Stimulated activated CD4-positive, alpha-beta T cell treated with anti-CD3 and anti-CD28 coated beads, Interleukin-12 subunit alpha, Interleukin-12 subunit beta, amount 100 ng/mL, for 24 hours (primary cell): ENCODE measurements at places on chromosomes 1 and 21.

- no peak for DNase-seq
These were observed 16.1 kb downstream of the COL6A1 start for GRCh38 chr21:45997495-45998275.

DNA sequence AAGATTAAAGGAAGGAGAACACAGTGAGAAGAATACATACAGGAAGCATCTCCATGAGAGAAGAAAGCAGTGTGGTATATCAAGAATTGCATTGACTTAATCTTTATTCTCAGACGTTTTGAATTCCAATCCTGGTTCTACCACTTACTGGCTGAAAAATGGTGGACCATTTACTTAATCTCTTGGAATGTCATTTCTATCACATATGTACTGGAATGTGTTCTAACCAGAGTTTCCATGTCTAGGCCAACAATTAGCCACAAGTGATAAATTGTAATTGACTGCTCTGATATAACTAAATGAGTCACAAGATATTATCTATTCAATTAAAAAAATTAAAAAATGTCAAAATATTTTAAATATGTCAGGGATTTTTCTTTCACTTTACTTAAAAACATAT, 626.1 kb downstream of the PTPRC start:
- no peak for DNase-seq

DNA sequence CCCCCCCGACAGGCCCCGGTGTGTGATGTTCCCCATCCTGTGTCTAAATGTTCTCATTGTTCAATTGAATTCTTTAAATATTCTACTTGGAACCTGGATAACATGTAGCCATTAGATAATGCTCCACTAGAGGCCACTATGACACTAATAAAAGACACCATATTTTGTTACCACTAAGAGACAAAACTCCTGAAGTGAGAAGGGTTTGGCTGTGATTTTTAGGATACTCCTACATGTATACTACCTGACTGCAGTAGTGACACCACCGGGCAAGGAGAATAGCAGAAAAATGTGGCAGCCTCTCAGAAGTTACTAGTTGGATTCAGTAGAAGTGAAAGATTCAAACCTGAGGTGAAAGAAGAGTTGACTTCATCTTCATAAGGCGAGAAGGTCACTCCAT, 36.0 kb downstream of the F5 start:
- no peak for DNase-seq

GRCh38 chr1:26265405-26265804, 14.5 kb upstream of the SH3BGRL3 start:
- no peak for DNase-seq

DNA sequence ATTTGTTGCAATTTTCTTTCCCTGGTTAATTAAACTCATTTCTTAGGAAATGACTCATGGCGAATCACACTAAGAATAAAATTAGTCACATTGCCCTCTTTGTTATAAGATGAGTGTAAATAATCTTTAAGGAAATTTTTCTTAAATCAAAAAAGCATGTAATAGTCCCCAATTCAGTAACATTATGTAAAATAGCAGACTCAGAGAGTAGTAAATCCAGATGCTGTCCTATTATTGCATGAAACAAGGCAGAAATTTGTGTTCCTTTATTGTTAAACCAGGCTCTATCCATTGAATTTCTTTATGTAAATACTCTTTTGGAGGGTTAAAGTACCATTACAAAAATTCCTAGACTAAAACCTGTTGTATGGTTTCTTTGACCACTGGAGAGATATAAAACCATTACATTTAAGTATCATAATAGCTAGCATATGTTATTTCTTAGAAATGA, 154.5 kb upstream of the C1orf87 start:
- no peak for DNase-seq

- DNase-seq = no peak
These were observed 8.1 kb upstream of the LBR start for GRCh38 chr1:225435957-225436392.

DNA sequence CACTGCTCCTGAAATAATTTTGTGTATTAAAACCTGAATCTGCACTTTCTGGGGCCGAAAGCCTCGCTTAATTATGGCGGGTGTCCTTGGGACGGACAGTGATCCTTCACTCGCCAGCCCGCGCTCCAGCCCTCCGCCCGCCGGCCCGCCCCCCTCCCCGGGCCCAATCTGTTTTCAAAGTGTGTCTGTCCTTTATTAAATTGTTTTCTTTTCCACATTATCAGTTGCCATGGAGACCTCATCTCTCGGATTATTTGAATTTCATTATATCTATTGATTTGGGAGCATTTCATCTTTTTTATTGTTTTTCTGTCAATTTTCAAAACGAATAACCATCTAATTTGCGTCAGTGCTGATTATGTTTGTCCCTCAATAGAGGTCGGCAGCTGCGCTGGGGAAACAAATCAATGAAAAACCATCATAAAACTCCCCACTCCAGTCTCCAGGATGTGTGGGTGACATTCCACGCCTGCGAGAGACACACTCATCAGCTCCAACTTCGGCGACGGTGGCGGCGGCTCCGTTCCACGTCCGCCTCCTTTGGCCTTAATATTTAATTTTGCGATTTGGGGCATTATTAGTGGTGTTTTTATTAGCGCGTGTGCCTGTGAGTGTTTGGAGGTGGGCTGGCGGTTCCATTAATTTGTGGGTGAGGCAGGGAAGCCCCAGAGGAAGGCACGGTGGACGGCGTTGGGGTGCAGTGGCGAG, 123.9 kb downstream of the CASZ1 start:
- no peak for DNase-seq

- no peak for DNase-seq
These were observed 354.6 kb upstream of the ADGRL2 start for GRCh38 chr1:81446000-81446669.

DNA sequence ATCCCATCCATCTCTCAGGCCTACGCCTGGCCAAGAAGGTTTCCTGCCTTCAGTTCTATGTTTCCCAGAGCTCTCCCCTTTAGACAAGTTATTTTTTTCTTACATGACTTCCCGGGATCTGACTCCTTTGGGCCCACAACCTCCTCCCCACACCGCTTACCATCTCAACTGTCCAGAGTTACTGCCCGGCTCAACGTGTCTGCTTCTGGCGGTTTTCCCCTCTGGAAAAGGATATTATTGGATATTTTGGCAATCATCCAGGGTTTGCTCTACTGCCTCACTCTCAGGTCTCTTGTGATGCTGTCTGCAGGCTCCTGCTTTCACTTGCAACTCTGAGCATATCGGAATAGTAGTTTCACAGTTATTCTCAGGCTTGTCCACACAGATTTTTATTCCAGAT, 318.2 kb upstream of the CAMK1G start:
- no peak for DNase-seq

GRCh38 chr1:209134001-209134400, 449.5 kb upstream of the CAMK1G start:
- DNase-seq = no peak

DNA sequence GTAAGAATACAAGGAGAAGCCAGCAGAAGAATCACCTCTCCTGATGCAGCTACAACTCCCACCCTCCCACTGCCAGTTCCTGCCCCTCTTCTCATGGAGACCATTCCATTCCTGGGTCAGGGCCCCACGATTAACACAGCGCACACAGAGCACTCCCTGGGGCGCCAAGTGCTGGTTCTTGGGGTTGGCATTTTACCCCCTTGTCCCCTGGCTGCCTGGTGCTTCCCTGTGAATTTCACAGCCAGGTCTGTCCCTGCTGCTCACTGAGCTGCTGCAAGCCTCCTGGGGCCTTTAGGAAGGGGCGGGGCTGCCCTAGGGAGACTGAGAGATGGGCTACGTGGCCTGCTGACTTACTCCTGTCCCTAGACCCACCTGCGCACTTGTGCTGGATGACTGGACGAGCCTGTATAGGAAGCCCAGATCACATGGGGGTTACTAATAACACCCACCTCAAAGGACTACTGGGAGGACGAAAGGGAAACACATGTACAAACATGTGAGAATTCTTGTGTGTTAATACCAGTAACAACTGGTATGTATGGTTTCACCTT, 4.8 kb downstream of the ZNF672 start:
- no peak for DNase-seq

DNA sequence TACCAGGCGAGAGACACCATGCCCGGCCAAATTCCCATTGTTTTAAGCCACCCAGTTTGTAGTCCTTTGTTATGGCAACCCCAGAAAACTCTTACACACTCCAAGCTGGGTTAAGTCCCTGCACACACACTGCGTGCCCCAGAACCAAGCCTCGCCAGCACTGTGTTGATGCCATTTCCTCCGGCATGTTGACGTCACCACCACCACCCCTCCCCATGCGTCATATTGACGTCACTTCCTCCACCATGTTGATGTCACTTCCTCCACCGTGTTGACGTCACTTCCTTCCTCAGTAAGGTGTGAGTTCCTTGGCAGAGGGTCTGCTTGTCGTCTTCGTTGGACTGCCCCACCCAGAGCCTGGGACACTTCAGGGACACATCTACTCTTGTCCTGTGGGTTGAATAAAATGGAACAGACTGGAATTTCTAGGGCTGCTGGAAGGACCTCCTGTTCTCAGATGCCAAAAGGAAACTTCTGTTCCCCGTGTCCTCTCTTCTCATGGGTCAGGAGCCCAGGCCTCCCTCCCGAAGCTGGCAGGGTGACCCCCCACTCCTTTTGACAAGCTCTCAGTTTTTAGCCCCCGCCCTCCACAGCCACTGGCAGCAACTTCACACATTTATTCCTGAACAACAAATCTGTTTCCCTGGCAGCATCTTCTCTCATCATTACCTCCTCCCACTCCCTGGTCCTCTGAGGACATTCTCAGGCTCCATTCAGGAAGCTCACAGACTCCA, 643.3 kb downstream of the NPHP4 start:
- DNase-seq = no peak

DNA sequence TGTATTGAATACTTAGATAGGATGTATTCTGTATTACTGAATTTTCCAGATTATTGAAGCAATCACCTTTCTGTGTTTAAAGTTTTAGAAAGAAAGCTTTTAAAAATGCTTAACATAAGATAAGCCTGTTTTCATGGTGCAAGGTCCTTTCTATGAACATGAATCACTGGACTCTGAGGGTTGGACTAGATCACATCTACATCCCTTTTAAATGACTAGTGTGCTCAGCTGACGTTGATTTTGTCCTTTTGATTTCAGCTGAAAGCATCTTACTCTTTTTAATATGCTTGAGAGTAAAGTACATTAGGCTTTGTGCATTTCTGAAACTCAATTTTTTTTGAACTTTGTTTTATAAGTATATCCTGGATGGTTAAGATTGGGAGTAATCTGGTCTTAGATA, 16.2 kb downstream of the MIER1 start:
- no peak for DNase-seq

DNA sequence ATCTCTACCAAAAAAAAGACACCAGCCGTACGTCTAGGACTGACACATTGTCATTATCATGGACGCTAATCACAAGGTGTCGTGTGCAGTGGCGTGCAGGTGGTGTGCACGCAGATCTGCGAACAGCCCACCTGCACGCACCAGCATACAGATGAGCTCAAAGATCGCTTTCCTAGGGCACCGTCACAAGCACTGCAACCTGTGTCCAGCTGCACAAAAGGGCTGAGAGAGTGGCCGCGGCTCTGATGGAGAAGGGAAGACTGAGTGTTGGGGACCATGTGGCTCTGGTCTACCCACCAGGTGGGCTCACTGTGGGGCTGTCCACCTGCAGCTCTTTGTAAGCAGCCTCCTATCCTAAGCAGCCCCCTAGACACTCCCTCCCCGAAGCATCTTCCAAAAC, 50.9 kb downstream of the S100B start:
- DNase-seq = no peak

DNA sequence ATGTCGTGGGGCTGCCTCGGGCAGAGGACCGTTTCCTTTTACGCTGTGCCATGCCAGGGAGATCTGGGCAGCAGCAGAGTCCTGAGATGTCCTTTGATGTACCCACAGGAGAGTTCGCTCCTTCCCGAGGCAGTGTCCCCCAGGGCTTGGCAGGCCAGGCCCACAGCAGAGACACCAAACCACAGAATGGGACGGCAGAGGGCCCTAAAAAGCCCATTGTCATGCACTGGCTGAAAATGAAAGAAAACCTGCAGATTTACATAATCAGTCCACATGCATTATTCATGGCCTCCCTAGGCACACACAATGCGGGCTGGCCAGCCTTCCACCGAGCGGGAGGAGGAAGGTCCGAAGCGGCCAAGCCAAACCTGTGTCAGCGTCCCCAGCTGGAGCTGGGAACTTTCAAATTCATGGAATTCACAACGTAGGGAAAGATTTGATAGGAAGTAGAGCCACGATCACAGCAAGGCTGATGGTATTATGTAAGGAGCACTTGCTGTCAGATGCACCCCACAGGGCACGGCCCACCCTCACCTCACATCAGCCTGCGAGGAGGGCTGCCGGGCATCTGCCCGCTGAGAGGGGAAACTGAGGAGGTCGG, 25.3 kb upstream of the EFHD2 start:
- no peak for DNase-seq

DNA sequence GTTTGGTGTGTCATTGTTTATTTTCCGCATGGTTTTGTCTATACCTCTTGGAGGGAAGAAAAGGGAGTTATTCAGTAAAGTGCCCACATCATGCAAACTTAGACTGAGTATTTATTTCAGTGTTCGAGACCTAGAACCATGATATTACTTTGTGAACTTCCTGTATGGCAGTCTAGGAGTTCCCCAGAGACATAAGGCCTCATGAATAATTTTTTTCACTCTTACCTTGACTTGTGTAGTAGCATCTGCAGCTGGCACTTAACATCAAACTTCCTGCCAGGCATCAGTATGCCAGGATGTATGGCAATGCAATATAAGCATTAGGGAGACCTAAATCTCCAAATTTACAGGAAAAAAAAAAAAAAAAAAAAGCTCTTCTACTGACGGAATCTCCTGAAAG, 287.7 kb downstream of the NEGR1 start:
- no peak for DNase-seq

- DNase-seq = no peak
These were observed 29.6 kb upstream of the AGL start for GRCh38 chr1:99820546-99820945.

- DNase-seq = no peak
These were observed 572 bp downstream of the ATP1B1 start for GRCh38 chr1:169106921-169107602.

DNA sequence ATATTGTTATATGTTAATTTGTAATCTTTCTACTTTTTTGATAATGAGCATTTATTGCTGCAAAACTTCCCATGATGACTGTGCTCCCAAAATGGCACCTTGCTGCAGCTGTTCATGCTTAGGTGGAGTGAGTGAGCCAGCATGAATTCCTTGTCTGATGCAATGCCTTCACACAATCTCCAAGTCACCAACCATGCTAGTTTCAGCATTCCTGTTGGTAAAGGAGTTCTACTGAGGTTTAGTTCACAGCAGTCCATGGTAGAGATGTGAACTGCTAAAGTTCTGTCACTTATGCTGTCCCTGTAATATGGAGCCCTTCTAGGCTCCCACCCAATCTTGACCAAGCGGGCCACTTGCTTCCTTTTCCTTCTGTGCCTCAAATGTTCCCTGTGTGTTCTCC, 26.2 kb upstream of the PRKACB start:
- no peak for DNase-seq

- DNase-seq = no peak
These were observed 7.4 kb upstream of the ERICH3 start for GRCh38 chr1:74681001-74681400.
